ENCODE measurements at places on chromosomes 5 and 9. TPM values are rescaled to one million over a fixed set of nuclear protein-coding genes. Genes with fewer than 3 reads are reported as not detected.

Gene SHISAL2B
- polyA plus RNA-seq, result 21.1 TPM

Gene SLC36A2
- not detected for polyA plus RNA-seq

Gene THBS4
- polyA plus RNA-seq, result 14.0 TPM

Gene SUSD3
- 6.9 TPM for polyA plus RNA-seq

Gene WDR36
- polyA plus RNA-seq, result 18.5 TPM

Gene GAPT
- not detected for polyA plus RNA-seq

Gene GABRA6
- polyA plus RNA-seq, result not detected

Gene PROB1
- polyA plus RNA-seq, result 0.54 TPM

Gene ARHGEF39
- polyA plus RNA-seq, result 25.2 TPM

Gene LSM11
- polyA plus RNA-seq, result 1.2 TPM

Gene NANS
- 72.8 TPM for polyA plus RNA-seq

Gene CTNND2
- 4.3 TPM for polyA plus RNA-seq

Gene HBEGF
- 2.3 TPM for polyA plus RNA-seq

Gene PCDHB3
- 4.7 TPM for polyA plus RNA-seq

Gene SLC34A3
- polyA plus RNA-seq, result not detected

Gene ANKH
- polyA plus RNA-seq, result 5.0 TPM

Gene LIFR
- 10.6 TPM for polyA plus RNA-seq

Gene ABCA1
- polyA plus RNA-seq, result 1.1 TPM

Gene PCDH1
- polyA plus RNA-seq, result 26.2 TPM

Gene NFIL3
- 3.7 TPM for polyA plus RNA-seq

Gene NKD2
- 11.9 TPM for polyA plus RNA-seq

Gene BTNL8
- not detected for polyA plus RNA-seq

Gene PCDHGC4
- polyA plus RNA-seq, result 0.31 TPM

Gene SLC45A2
- not detected for polyA plus RNA-seq

Gene CD180
- polyA plus RNA-seq, result not detected

Gene JAKMIP2
- polyA plus RNA-seq, result 15.6 TPM

Gene NPR2
- polyA plus RNA-seq, result 9.0 TPM

Gene PCDHGA3
- polyA plus RNA-seq, result 0.63 TPM
